ENCODE measurements at places on chromosomes 7 and 10.

GRCh38 chr7:3695602-3696001 is 394.6 kb downstream of the SDK1 start:
- DNase-seq = no peak

DNA sequence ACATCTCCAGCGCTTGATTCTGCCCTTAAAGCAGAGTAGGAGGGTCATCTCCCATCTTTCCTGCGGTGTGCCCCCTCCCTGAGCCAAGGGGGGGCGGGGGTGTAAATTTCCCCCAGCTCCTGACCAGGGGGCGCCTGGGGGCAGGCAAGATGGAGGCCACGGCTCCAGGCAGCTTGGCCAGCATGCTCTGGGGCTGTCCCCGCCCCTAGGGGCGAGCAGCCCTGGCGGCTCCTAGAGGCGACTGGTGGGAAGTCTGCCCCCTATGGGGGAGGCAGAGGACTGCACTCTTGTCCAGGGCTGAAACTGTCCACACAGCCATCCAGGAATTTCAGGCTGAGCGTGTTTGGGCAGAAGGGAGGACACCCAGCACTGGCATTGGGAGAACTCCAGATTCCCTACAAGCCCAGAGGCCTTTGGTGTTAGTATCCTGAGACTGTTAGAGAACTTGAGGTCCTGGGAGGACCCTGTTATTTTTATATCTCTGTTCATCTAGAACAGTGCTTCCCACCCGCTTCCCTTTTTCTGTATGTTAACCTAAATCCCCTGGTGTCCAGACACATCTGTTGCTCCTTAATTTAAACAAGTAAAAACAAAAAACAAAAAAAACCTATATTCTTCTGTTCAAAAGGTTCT is 4.6 kb downstream of the STRA8 start:
- no peak for DNase-seq

DNA sequence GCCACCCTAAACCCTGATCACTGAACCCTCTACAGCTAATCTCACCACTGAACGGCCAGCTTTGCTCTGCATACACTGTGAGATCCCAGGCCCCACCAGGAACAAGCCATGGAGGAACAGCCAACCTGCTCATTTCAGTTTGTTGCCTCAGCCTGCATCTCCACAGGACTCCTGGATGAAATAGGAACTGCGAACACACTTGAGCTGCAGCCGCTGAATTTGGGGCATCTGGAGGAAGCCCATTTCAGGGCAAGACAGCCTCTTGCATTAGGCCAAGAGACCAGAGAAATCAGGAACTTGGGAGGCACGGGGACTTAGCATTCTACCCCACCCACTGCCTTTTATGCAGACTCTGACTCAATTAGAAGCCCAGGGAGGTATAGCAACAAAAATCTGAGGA is 14.5 kb upstream of the EGR2 start:
- no peak for DNase-seq

GRCh38 chr10:87739703-87740102 is 78.3 kb downstream of the ATAD1 start:
- DNase-seq = no peak

- no peak for DNase-seq
These were observed 379.0 kb upstream of the FZD8 start for GRCh38 chr10:36021096-36021495.

GRCh38 chr10:76583711-76584161 is 1053.9 kb downstream of the KCNMA1 start:
- DNase-seq = no peak

- DNase-seq = no peak
These were observed 82.4 kb downstream of the ADARB2 start for GRCh38 chr10:1654811-1655356.

DNA sequence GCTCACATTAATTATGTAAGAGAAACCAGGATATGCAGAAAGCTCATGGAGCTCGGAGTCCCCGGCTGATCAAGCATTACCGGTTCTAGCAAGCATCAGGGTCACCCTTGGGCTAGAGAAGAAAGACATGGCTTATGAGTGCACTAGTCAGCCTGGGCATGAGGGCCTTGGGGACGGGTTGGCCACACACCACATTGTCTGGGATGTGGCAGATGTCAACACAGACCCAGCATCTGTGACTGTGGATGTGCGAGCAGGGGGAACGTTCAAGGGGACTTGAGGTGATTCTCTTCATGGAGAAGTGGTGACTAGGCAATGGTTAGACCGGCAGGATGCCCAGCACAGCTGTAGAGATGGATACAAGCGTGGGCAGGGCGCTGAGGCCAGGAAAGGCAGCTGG is 13.7 kb downstream of the ZMIZ2 start:
- no peak for DNase-seq

GRCh38 chr7:97215556-97215955 is 98.1 kb downstream of the SDHAF3 start:
- no peak for DNase-seq

- no peak for DNase-seq
These were observed 1.8 kb downstream of the ZMYND11 start for GRCh38 chr10:137031-137430.

DNA sequence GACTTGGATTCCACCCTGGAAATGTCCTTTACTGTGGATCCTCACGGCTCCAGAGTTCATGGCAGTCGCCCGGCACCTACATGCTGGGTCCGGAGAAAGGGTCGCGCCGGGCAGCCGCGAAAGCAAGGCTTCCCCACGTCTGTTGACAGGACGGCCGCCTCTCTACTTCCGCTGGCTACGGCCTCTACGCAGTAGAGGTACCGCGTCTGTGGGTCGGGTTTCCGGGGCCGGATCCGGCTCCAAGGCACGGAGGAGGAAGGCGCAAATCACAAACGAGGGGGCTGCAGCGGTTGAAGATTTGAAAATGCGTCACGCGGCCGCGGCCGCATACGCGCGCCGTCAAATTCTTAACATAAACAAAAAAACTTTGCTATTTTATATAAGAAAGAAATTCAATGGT is 649.6 kb downstream of the REEP3 start:
- no peak for DNase-seq

DNA sequence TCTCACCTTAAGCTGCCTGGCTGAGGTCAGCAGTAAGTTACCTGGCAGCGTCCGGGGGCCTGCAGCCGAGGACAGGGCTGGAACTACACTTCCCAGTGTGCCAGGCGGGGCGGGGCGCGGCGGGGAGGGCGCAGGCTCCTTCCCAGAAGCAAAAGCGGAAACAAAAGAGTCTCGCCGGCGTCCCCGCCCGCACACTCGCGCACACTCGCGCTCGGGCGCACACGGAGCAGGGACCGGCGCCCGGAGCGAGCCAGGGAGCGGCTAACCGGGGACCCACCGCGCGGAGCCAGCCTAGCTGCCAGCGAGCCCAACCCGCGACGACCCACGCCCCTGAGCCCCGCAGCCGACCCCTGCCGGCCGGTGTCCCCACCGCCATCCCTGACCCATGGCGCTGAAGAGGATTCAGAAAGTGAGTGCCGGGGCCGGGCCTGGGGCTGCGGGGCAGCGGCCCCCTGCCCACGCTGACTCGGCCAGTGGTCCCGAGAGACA is at the start of gene UBE2D1:
Gene UBE2D1, plus strand, starts transcription at position 190 of the 489 bp plus-strand sequence. Its CDS starts 196 bp downstream, at position 386.
- peak; percentile 89 for DNase-seq

DNA sequence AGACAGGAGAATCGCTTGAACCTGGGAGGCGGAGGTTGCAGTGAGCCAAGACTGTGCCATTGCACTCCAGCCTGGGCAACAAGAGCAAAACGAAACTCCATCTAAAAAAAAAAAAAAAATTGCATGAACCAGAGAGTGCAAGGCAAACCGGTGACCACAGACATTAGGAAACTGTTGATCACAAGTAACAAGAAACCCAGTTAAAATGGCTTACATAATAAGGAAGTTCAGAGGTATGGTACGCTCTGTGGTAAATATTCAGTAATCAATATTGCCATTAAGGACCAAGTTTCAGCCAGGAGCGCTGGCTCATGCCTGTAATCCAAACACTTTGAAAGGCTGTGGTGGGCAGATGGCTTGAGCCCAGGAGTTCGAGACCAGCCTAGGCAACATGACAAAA is 9.2 kb upstream of the NT5C2 start:
- DNase-seq = no peak

DNA sequence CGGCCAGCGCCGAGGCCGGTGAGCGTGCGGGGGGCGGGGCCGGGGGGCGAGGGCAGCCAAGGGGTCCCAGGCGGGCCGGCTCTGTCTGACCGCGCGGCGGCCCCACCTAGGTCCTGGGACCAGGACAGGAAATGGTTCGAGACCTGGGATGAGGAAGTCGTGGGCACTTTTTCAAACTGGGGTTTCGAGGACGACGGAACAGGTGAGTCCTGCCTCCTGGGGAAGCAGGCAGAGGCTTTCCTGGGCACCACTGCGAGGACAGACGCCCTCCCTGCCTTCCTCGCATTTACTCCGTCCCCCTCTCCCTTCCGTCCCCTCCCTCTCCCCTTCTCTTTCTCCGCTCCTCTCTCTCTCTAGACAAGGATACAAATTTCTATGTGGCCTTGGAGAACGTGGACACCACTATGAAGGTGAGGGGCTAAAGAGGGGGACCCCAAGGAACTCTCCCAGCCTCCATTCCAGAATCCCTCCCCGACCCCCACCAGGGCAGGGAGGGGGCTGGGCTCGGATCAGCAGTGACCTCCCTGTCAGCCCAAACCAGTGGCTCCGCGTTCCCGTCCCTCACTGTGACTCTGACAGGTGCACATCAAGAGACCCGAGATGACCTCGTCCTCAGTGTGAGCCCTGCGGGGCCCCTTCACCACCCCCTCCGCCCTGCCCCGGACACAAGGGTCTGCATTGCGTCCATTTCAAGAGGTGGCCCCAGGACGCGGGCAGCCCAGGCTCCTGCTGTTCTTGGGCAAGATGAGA is 2.6 kb upstream of the MUC12 start:
- DNase-seq = peak; percentile 41

DNA sequence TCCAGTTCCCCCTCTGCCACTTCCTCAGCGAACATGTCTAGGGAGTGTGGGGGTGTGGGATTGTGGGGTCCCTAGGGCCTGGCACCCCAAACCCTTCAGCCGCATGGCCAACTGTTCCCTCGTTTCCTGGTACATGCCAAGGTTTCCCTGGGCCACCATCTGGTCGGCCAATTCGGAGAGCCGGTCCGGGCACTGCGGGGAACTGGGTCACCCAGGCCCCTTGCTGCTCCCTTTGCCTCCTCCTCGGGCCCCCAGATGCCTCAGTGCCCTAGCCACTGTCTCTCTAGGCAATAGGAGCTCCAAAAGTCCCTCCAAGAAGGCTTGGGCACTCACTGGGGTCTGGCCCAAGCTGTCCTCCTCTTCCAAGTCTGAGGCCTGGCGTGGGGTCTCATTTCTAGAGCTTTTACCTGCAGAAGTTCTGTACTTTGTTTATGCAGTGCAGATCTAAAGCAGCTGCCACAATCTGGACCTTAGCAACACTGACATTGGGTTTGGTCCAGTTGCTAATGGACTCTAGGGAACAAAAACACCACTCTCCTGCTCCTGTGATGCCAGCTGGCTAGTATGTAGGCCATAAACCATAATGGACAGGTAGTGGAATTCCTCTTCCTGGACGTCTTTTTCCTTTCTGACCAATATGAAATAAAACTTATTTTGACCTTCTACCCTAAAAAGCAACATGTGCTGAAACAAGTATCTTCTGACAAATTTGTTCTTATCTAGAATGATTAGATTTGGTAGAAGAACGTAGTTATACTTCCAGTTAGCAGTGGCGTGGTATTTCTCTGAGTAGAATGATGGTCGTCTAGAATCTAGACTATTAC is 172.9 kb downstream of the LRRC4 start:
- DNase-seq = no peak

- no peak for DNase-seq
These were observed 466.1 kb downstream of the PARD3 start for GRCh38 chr10:34348917-34349485.

- no peak for DNase-seq
These were observed 1.6 kb upstream of the CRPPA start for GRCh38 chr7:16422917-16423316.

GRCh38 chr7:46710927-46711326 is 789.9 kb upstream of the IGFBP3 start:
- DNase-seq = no peak

- no peak for DNase-seq
These were observed 121.7 kb downstream of the EMX2 start for GRCh38 chr10:117664288-117664687.

DNA sequence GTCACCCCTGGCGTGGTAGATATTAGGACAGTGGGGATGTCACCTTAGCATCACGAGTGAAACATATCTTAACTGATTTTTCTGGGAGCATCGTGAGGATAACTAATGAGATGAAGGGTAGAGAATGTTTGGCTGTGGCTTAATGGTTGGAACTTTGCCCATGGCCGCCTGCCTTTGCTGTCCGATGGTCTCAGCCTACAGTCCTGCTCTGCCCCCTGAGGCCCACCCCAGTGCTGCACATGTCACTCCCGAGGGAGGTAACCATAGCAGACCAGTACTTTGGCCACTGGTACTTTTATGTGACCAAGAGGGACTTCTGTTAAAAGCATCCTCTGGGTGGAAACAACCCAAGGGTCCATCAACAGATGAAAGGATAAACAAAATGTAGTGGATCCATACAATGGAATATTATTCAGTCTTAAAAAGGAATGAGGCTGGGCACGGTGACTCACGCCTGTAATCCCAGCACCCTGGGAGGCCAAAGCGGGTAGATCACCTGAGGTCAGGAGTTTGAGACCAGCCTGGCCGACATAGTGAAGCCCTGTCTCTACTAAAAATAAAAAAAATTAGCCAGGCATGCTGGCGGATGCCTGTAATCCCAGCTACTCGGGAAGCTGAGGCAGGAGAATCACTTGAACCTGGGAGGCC is 58.4 kb downstream of the TACR2 start:
- no peak for DNase-seq

- DNase-seq = no peak
These were observed 503.5 kb upstream of the TPK1 start for GRCh38 chr7:145339319-145339718.

GRCh38 chr10:101856626-101857025 is 13.0 kb upstream of the KCNIP2 start:
- DNase-seq = no peak

- DNase-seq = no peak
These were observed 307.7 kb upstream of the NFE2L3 start for GRCh38 chr7:25844102-25844870.

- no peak for DNase-seq
These were observed 2.8 kb downstream of the GPR15LG start for GRCh38 chr10:84176351-84176750.

- peak; percentile 87 for DNase-seq
These were observed at the start of gene RBM20 for GRCh38 chr10:110643653-110644597. TSS of gene RBM20 (plus strand) at chr10:110644336. CDS start at chr10:110644455, 119 bp downstream.

DNA sequence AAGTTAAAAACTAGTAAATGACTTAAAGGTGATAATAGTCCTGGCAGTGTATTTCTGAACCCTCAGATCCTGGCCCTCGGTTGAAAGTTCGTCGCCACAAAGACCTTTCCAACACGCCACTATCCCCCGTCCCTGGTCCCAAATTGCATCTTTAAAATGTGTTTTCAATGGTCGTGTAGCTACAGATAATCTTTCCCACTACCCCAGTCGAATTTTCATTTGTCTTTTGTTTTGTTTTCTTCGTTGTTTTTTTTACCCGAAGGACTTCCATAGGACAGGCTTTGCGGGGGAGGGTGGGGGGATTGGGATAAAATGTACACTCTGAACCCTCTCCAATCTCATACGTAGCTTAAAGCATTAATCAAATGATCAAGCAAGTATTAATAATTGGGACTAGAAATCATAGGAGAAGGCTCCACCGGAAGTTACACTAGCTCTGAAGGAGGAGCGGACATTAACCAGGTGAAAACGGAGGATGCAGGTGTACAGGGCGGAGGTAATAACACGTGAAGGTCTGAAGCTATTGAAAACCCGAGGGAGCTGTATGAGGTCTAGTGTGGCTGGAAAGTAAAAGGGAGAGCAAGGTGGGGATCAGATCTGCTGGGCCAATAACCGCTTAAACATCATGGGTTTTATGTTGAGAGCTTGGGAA is 32.8 kb upstream of the PHF14 start:
- DNase-seq = no peak

Data from right kidney (tissue), 9 donors.